Endothelial cell of umbilical vein (primary cell): ENCODE measurements at places on chromosomes 3 and 15. TPM values are rescaled to one million over a fixed set of nuclear protein-coding genes. Genes with fewer than 3 reads are reported as not detected.

GRCh38 chr3:96106701-96107100 is 707.7 kb upstream of the EPHA6 start:
- no peak overlapping the region for H3K27ac ChIP-seq
- no peaks in the 10 kb centered on the region for H3K27me3 ChIP-seq
- H3K4me1 ChIP-seq = no peaks in the 10 kb centered on the region
- no peak overlapping the region for H3K4me3 ChIP-seq
- H3K36me3 ChIP-seq = no peaks in the 10 kb centered on the region
- no peak for DNase-seq

DNA sequence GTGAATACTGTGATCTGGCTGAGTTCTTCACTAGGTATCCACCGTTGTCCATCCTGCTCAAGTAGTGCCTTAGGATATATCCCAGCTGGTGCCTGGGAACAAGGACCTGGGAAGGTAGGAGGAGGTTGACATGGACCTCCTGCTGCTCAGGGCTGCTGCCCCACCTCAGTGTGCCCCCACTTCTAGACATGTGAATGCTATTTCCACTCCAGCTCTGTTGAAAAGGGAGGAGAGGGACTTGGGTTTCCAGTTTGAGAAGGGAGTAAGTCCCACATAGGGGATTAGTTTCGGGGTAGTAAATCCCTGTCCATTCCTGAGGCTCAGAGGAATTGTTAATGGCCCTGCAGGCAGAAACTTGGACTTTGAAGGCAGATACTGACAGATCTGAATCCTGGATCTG is 32.9 kb upstream of the ETV5 start:
- H3K36me3 ChIP-seq = no peaks in the 10 kb centered on the region
- no peak overlapping the region for H3K4me3 ChIP-seq
- no peak overlapping the region for H3K27ac ChIP-seq

TMEM45A gene
- 5.4 and 5.6 TPM in 2 replicates for total RNA-seq

- H3K27me3 ChIP-seq = no peaks in the 10 kb centered on the region
- peaks cover 2% of the 10 kb centered on the region for H3K4me1 ChIP-seq
- peak; percentile 42 for DNase-seq
- H3K27ac ChIP-seq = peak overlapping the region; percentile 80
- H3K4me3 ChIP-seq = peak overlapping the region; percentile 81
- H3K36me3 ChIP-seq = no peaks in the 10 kb centered on the region
Measured at GRCh38 chr15:75023872-75024636, 664 bp downstream of the PPCDC start.
